ENCODE measurements at places on chromosomes 1 and 21. TPM values are rescaled to one million over a fixed set of nuclear protein-coding genes. Genes with fewer than 3 reads are reported as not detected.

Gene C1orf105
- not detected for total RNA-seq

Gene UBL4B
- total RNA-seq, result not detected

Gene SERTAD4
- total RNA-seq, result 4.8 TPM

Gene AKR7A3
- total RNA-seq, result 0.32 TPM

Gene BPNT1
- 27.7 TPM for total RNA-seq

Gene BLACAT1
- 2.5 TPM for total RNA-seq

Gene OPN3
- total RNA-seq, result 16.1 TPM

Gene APCS
- not detected for total RNA-seq

Gene ADORA1
- total RNA-seq, result 1.7 TPM

Gene SMCP
- total RNA-seq, result not detected

Gene AGMAT
- total RNA-seq, result 0.45 TPM

Gene MED8
- 44.3 TPM for total RNA-seq

Gene FMO1
- 0.67 TPM for total RNA-seq

Gene SYTL1
- total RNA-seq, result 63.3 TPM

Gene CYB5RL
- total RNA-seq, result 2.8 TPM

Gene KRTAP21-3
- total RNA-seq, result not detected

Gene CYP2J2
- total RNA-seq, result 3.2 TPM

Gene TNFSF4
- 0.85 TPM for total RNA-seq

Gene DYRK3
- 45.4 TPM for total RNA-seq

Gene AMY1A
- total RNA-seq, result not detected

Gene CELA3B
- not detected for total RNA-seq

Gene C4BPA
- total RNA-seq, result not detected

Gene HES3
- total RNA-seq, result not detected

Gene VN1R5
- total RNA-seq, result not detected

Gene PRDM16
- total RNA-seq, result not detected

Gene CA6
- total RNA-seq, result 0.67 TPM

Gene RAD54L
- total RNA-seq, result 1.2 TPM

Gene HSF2BP
- 4.2 TPM for total RNA-seq

Gene NFASC
- 94.9 TPM for total RNA-seq

Gene FAM43B
- total RNA-seq, result not detected

Gene UTS2
- not detected for total RNA-seq

Gene TAF12
- total RNA-seq, result 22.0 TPM

Gene IL22RA1
- total RNA-seq, result 0.50 TPM

Gene TTC22
- 13.3 TPM for total RNA-seq

Gene RNU1-1
- total RNA-seq, result 1,398 TPM

Gene ZNF697
- 9.4 TPM for total RNA-seq

Gene FGR
- total RNA-seq, result 1.5 TPM

Gene BATF3
- not detected for total RNA-seq

Gene ZNF648
- 0.07 TPM for total RNA-seq

Gene CGN
- 1.7 TPM for total RNA-seq

Gene FRRS1
- 31.0 TPM for total RNA-seq

Gene SHCBP1L
- not detected for total RNA-seq

Gene C1QB
- not detected for total RNA-seq

Gene TMPRSS2
- total RNA-seq, result not detected

Gene TRIM62
- total RNA-seq, result 4.2 TPM

Gene CLDN17
- total RNA-seq, result not detected

Gene LCE6A
- total RNA-seq, result not detected

Gene PFKFB2
- 34.4 TPM for total RNA-seq

Gene SIPA1L2
- 19.8 TPM for total RNA-seq

Gene GLMN
- 9.3 TPM for total RNA-seq

Gene C1orf53
- 4.2 TPM for total RNA-seq

Gene FAM72D
- total RNA-seq, result 0.33 TPM

Gene PLCH2
- total RNA-seq, result 157 TPM

Gene ABCG1
- total RNA-seq, result 6.3 TPM

Gene IFI44L
- total RNA-seq, result 2.7 TPM

Gene TNNT2
- 0.83 TPM for total RNA-seq

Gene LENEP
- total RNA-seq, result 1.5 TPM

Data from mammary epithelial cell (primary cell).